ENCODE measurements at places on chromosomes 3 and 15. TPM values are rescaled to one million over a fixed set of nuclear protein-coding genes. Genes with fewer than 3 reads are reported as not detected.

TM6SF1 gene
- not detected for total RNA-seq

AHSG gene
- not detected for total RNA-seq

C3orf52 gene
- 12.5 TPM for total RNA-seq

FETUB gene
- 0.14 TPM for total RNA-seq

SPINK8 gene
- not detected for total RNA-seq

BFSP2 gene
- total RNA-seq = not detected

ESYT3 gene
- 0.54 TPM for total RNA-seq

MEF2A gene
- total RNA-seq = 16.2 TPM

GP9 gene
- total RNA-seq = not detected

CTNNB1 gene
- total RNA-seq = 167 TPM

PLOD2 gene
- 142 TPM for total RNA-seq

CYP8B1 gene
- not detected for total RNA-seq

LTK gene
- 0.20 TPM for total RNA-seq

Measured in A549 treated with ZK216348 at 1 μM for 4 hours (cell line).